ENCODE measurements at places on chromosomes 1 and 21. TPM values are rescaled to one million over a fixed set of nuclear protein-coding genes. Genes with fewer than 3 reads are reported as not detected.

The MTARC2 gene
- 18.2 TPM for total RNA-seq

The AMY1C gene
- total RNA-seq: not detected

The TEX38 gene
- total RNA-seq: not detected

The PPP1R15B gene
- total RNA-seq: 48.9 TPM

The OPTC gene
- total RNA-seq: not detected

The OLFM3 gene
- total RNA-seq: 62.5 TPM

The PCSK9 gene
- total RNA-seq: 0.42 TPM

The ADGRB2 gene
- total RNA-seq: 187 TPM

The RNU1-4 gene
- total RNA-seq: 5,368 TPM

The MAN1C1 gene
- 55.1 TPM for total RNA-seq

The PLPP3 gene
- total RNA-seq: 95.6 TPM

The RYR2 gene
- 76.4 TPM for total RNA-seq

The C1orf141 gene
- 0.80 TPM for total RNA-seq

The EDN2 gene
- not detected for total RNA-seq

Data from dorsolateral prefrontal cortex (tissue), 122 donors.